BE2C (cell line): ENCODE measurements at places on chromosomes 4 and X.

- DNase-seq = no peak
Measured at GRCh38 chr4:85798012-85798770, 323.2 kb downstream of the ARHGAP24 start.

DNA sequence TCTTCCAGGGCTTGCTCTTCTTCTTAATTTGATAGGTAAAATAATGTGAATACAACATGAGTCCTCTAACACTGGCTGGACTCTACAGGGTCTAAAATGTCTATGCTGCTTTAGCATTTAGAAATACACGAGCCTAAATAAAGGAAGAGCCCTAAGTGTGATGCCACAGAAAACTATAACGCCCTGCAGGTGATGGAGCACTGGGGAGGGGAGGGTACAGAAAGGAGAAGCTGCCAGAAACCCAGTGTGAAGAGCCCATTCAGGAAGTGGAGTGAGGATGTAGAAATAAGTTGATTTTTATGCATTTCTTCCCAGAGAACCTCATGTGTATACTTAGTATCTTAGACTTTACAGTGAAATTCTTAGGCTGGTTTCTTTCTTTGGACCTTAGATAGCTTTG is 83.4 kb downstream of the TNIP2 start:
- no peak for DNase-seq

GRCh38 chr4:121213940-121214339 is 49.8 kb upstream of the TNIP3 start:
- no peak for DNase-seq

DNA sequence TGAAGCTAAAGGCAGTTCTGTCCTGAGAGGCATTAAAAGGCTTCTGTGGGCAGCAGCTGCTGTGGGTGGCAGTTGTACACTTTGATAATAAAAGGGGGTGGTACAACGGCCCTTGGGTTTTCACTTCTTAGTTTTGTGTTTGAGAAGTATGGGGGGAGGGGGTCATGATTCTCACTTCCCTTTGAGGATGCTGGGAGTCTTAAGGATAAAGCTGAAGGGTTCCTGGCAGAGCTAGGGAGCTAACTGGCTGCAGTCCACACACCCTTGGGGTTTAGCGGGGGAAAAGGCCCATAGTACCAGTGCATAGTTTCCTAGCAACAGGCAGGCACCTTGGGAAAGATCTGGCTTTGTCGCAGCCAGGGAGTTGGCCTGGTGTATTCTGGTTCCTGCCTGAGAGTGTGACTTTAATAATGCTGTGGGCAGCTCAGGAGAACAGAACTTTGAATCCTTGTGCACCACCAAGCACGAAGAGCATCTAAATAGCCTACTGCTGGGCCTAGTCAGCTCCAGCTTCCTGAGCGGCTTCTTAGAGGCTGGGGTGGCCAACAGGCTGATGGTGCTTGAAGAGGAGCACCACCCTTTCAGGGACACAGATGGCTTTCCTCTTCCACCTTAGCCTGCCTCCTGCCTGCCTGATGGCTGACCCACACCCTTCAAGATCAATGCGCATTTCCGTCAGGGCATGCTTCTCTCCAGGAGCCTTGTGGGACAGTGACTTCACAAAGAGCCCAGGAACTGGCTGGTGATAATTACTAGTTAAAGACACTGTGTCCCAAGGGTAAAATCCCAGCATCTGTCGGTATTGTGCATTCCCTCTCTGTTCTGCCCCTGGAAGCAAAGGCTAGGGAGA is 12.5 kb downstream of the ZBTB33 start:
- DNase-seq = no peak

DNA sequence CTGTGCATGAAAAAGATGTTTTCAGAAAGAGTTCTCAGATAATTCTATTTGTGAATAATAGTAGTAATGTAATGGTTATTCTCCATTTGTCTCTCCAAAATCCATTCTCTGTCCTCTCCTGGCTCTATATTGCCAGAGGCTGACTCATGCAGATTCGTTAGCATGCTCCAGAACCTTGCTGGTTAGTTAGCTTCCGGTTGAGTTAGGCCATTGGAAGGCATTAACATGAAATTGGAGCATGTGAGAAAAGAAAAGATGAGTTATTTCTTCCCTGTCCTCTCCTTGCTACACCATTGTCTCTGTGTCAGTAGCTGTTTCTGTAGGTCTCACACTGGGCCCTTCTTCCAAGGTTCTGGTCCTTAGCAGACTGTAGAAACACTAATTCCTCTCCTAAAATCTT is 23.5 kb upstream of the PRDM8 start:
- no peak for DNase-seq
